ENCODE measurements at places on chromosomes 11 and 22. TPM values are rescaled to one million over a fixed set of nuclear protein-coding genes. Genes with fewer than 3 reads are reported as not detected.

The ANKK1 gene
- total RNA-seq: not detected

The TUBA8 gene
- 1.1 TPM for total RNA-seq

The IGF2 gene
- 63.1 TPM for total RNA-seq

The RIMBP3C gene
- total RNA-seq: not detected

The MS4A10 gene
- total RNA-seq: not detected

The TMEM191B gene
- total RNA-seq: not detected

The CUL5 gene
- 27.4 TPM for total RNA-seq

The POU2F3 gene
- total RNA-seq: not detected

The POLR2F gene
- 149 TPM for total RNA-seq

The PGA5 gene
- not detected for total RNA-seq

The JAML gene
- 5.3 TPM for total RNA-seq

GRCh38 chr22:19197997-19198865, 19.7 kb upstream of the SLC25A1 start:
- H3K27me3 ChIP-seq: no peaks in the 10 kb centered on the region
- DNase-seq: peak; percentile 24
- H3K36me3 ChIP-seq: no peaks in the 10 kb centered on the region
- H3K27ac ChIP-seq: no peak overlapping the region

GRCh38 chr11:41457216-41458014, 2.0 kb downstream of the LRRC4C start:
- no peak for DNase-seq
- H3K36me3 ChIP-seq: no peaks in the 10 kb centered on the region
- no peaks in the 10 kb centered on the region for H3K27me3 ChIP-seq
- peaks cover 12% of the 10 kb centered on the region for H3K4me1 ChIP-seq

GRCh38 chr11:97069160-97069559, 679.3 kb downstream of the JRKL start:
- H3K27me3 ChIP-seq: no peaks in the 10 kb centered on the region
- no peak overlapping the region for H3K4me3 ChIP-seq
- H3K36me3 ChIP-seq: no peaks in the 10 kb centered on the region
- no peak for DNase-seq

- peak overlapping the region; percentile 73 for H3K4me3 ChIP-seq
- peaks cover 2% of the 10 kb centered on the region for H3K36me3 ChIP-seq
- no peaks in the 10 kb centered on the region for H3K27me3 ChIP-seq
- DNase-seq: peak; percentile 78
- peak overlapping the region; percentile 99 for H3K27ac ChIP-seq
Observed at GRCh38 chr22:38504731-38505540, 1.2 kb downstream of the DDX17 start.

DNA sequence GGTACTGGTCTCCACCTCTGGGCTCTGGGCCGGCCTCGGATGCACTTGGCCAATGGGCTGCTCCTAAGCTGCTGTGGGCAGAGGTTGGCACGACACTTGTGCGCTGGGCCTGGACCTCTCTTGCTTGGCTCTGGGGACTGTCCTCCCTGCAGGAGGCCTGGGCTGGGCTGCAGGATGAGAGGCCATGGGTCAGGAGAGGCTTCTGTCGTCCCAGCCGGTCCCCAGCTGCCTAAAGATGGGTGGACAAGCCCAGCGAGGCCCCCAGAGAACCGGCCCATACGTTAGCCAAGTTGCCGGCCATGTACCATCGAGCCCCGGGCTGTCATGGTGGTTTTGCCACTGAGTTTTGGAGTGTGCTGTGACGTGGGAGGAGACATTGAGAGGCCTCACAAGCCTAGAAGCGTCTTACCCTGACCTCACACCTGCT, 1.6 kb upstream of the CCDC188 start:
- DNase-seq: no peak
- H3K27ac ChIP-seq: no peak overlapping the region
- no peaks in the 10 kb centered on the region for H3K36me3 ChIP-seq
- peaks cover 3% of the 10 kb centered on the region for H3K4me1 ChIP-seq
- H3K27me3 ChIP-seq: no peaks in the 10 kb centered on the region

- no peak overlapping the region for H3K4me3 ChIP-seq
- H3K36me3 ChIP-seq: no peaks in the 10 kb centered on the region
- H3K27me3 ChIP-seq: no peaks in the 10 kb centered on the region
- H3K27ac ChIP-seq: no peak overlapping the region
- H3K4me1 ChIP-seq: no peaks in the 10 kb centered on the region
Observed at GRCh38 chr11:120013325-120014250, 124.3 kb downstream of the TRIM29 start.

DNA sequence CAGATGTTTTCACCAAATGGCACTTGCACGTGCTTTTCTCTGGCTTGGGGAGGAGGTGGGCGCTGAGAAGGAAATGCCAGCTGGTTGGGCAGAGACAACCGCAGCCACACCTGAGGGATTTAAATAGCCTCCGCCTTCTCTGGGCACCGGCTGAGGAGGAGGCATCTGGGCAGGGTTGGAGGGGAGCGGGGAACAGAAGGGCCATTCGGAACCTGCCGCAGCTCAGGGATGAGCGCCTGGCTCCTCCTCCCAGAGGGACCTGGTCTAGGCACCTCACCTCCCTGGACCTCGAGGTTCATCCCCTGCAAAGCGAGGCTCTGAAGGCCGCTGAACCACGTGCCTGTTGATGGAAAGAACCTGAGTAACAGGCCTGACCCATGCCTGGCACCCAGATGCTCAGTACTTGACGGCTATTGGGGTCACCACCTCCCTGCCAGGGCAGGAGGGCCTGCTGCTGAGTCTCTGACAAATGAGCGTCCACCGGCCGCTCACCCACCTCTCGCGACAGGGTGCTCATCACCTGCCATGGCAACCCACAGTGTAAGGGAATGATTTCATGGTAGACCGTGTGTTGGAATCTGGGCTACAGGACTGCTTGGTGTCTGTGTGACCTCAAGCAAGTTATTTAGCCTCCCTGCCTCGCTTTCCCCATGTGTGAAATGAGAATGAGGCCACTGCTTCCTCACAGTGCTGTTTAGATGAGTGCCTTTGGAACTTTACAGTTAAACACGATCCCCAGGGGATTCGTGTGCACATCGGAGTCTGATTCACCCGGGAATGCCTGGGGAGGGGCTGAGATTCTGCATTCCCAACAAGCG, 2.0 kb upstream of the KDELR3 start:
- peaks cover 30% of the 10 kb centered on the region for H3K4me1 ChIP-seq
- H3K4me3 ChIP-seq: no peak overlapping the region
- H3K27ac ChIP-seq: no peak overlapping the region
- no peak for DNase-seq
- no peaks in the 10 kb centered on the region for H3K36me3 ChIP-seq
- no peaks in the 10 kb centered on the region for H3K27me3 ChIP-seq

DNA sequence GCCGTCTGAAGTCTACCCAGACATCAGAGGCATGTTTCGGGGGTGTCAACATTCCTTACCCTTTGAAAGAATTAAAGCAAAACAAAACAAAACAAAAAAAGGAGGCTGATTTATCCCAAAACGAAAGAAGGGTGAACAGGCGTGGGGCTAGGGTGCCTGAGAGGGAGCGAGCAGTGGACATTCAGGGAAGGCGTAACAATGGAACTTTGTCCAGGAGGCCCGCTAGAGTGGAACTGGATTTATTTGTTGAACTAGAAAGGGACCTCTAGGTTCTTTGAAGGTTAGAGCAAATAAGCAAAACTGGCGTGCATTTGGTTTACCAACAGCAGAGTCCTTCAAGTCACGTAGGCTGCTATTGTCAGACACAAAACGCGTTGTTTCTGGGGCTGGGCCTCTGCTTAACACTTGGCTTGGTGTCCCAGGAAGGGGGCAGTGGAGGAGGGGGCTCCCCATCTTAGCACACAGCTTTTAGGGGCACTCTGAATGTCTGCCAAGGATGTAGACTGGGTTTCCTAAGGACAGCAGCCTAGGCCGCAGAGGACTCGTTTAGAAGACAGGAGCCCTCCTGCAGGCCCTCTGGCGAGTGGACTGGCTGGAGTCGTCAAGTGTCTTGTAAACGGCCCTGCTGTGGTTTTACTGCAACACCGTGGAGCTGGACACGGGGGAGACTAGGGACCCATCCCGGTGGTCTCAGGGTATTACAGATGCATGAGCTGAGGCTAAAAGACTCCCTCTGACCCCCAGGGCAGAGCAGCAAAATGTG, 203.7 kb upstream of the SORL1-AS1 start:
- H3K27ac ChIP-seq: peak overlapping the region; percentile 93
- peak overlapping the region; percentile 0 for H3K4me3 ChIP-seq
- H3K36me3 ChIP-seq: no peaks in the 10 kb centered on the region
- peak; percentile 75 for DNase-seq
- no peaks in the 10 kb centered on the region for H3K27me3 ChIP-seq
- H3K4me1 ChIP-seq: peaks cover 19% of the 10 kb centered on the region

DNA sequence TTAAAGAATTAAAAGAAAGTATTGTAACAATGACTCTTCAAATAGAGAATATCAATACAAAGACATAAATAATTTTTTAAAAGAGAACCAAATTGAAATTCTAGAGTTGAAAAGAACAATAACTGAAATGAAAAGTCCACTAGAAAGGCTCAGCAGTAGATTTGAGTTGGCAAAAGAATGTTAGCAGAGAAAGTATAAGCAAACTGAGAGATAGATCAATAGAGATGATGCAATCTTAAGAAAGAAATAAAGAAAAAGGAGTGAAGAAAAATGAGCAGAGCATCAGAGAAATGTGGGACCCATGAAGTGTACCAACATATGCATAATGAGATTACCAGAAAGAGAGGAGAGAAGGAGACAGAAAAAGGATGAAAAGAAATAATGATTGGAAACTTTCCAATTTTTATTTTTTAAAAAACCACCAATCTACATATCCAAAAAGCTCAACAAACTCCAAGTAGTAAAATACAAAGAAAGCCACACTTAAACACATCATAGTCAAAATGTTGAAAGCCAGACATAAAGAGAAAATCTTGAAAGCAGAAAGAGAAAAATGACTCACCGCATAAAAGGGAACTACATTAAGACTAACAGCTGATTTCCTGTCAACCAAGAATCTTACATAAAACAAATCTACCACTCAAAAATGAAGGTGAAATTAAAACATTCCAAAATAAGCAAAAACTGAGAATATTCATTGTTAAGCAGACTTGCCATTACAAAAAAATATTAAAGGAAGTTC, 20.9 kb downstream of the NCF4 start:
- DNase-seq: no peak
- no peaks in the 10 kb centered on the region for H3K4me1 ChIP-seq
- H3K4me3 ChIP-seq: no peak overlapping the region
- H3K27ac ChIP-seq: no peak overlapping the region

- H3K36me3 ChIP-seq: no peaks in the 10 kb centered on the region
- H3K27me3 ChIP-seq: peaks cover 21% of the 10 kb centered on the region
- DNase-seq: peak; percentile 66
- H3K4me1 ChIP-seq: no peaks in the 10 kb centered on the region
- no peak overlapping the region for H3K4me3 ChIP-seq
Observed at GRCh38 chr11:77046060-77046501, 11.9 kb downstream of the B3GNT6 start.

DNA sequence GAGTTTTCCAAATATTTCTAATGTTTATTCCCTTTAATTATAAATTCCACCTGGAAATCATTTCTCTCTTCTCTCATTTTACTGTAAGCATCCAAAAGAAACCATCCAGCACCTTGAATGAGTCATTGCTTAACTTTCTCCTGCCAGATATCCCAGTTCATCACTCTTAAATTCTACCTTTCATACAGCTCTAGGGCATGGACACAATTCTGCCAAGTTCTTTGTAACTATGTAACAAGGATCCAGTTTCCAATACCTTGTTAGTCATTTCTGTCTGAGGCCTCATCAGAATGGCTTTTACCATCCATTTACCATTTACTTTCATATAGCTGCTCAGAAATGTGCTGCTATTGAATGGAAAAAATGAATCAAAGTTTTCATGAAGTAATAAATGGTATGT, 455.4 kb upstream of the TENM4 start:
- H3K27ac ChIP-seq: peak overlapping the region; percentile 34
- H3K4me3 ChIP-seq: no peak overlapping the region
- H3K27me3 ChIP-seq: no peaks in the 10 kb centered on the region
- DNase-seq: no peak

- no peak overlapping the region for H3K4me3 ChIP-seq
- H3K27ac ChIP-seq: peak overlapping the region; percentile 1
- no peaks in the 10 kb centered on the region for H3K36me3 ChIP-seq
- H3K4me1 ChIP-seq: no peaks in the 10 kb centered on the region
Observed at GRCh38 chr11:94557421-94557820, 9.7 kb upstream of the PIWIL4 start.

GRCh38 chr22:30021881-30022619, 58.2 kb upstream of the HORMAD2 start:
- no peak overlapping the region for H3K27ac ChIP-seq
- no peaks in the 10 kb centered on the region for H3K4me1 ChIP-seq
- no peaks in the 10 kb centered on the region for H3K27me3 ChIP-seq
- no peak for DNase-seq
- no peak overlapping the region for H3K4me3 ChIP-seq

DNA sequence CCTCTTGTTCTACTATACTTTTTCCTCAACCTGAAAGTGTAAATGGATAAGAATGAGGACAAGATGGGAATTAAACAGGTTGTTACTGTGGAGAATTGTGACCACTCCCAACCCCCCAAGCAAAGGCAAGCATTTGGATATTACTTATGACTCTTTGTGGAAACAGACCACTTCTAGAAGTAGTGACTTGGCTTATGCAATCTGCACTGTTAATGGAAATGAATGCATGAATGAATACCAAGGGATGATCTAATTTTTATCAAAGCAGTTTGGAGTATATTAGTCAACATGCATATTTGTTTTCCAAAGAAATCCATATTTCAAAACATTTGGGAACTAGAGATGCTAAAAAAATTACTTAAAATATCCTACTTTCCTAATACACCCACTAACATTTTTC, 35.3 kb downstream of the AMOTL1 start:
- no peaks in the 10 kb centered on the region for H3K27me3 ChIP-seq
- no peak for DNase-seq
- no peak overlapping the region for H3K4me3 ChIP-seq
- H3K27ac ChIP-seq: peak overlapping the region; percentile 80
- peaks cover 10% of the 10 kb centered on the region for H3K36me3 ChIP-seq
- peaks cover 70% of the 10 kb centered on the region for H3K4me1 ChIP-seq

GRCh38 chr11:57256119-57256518, 19.1 kb upstream of the APLNR start:
- H3K4me1 ChIP-seq: no peaks in the 10 kb centered on the region
- H3K27ac ChIP-seq: no peak overlapping the region
- no peak overlapping the region for H3K4me3 ChIP-seq
- H3K36me3 ChIP-seq: no peaks in the 10 kb centered on the region
- no peaks in the 10 kb centered on the region for H3K27me3 ChIP-seq

DNA sequence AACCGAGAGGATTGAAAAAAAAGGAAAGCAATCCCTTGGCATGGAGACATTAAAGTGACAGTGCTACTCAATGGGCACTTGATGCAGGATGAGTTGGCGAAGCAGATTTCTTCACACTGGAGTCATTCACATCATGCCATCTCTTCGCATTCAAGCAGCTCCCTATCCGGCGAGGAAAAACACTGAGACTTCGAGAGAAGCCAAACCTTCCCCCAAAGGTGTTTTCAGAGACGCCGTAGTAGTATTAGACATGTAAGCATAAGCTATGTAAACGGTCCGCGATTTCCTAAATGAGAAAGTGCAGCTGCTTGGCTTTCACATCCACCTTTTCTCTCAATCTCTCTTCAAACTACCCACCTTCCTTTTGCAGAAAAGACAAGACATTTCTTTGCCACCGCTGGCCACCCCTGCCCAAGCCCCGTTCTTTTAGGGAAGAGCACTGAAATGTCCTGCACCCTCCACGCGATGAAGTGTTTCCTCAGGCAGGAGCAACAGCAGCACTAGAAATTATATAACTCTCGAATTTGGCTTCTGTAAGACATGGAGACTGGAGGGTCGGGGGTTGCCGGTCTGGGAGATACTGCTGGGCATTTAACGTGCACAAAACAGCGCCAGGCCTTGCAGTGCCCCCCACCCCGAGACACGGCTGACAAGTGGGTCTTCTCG, at the start of gene DLG2:
Gene DLG2 (minus strand): TSS at position 13 of the 666 bp plus-strand sequence.
- DNase-seq: no peak
- peak within 1 kb of the TSS; percentile 90 for H3K4me3 ChIP-seq
- H3K36me3 ChIP-seq: peaks cover 16% of the 10 kb centered on the region
